ENCODE measurements at places on chromosomes 12 and 14.

- no peak for DNase-seq
Observed at GRCh38 chr14:33570694-33571310, 380.1 kb downstream of the EGLN3 start.

- no peak for DNase-seq
Observed at GRCh38 chr14:59677771-59678231, 101.2 kb upstream of the CCDC175 start.

GRCh38 chr14:29829851-29830250, 97.8 kb downstream of the PRKD1 start:
- DNase-seq, result no peak

GRCh38 chr14:102829016-102829548, 51.8 kb downstream of the TRAF3 start:
- DNase-seq, result no peak

GRCh38 chr14:48735607-48736006, 850.6 kb downstream of the RPS29 start:
- no peak for DNase-seq

- DNase-seq, result no peak
Observed at GRCh38 chr12:103207936-103208335, 250.5 kb downstream of the ASCL1 start.

GRCh38 chr12:71415336-71416231, 24.0 kb upstream of the LGR5 start:
- DNase-seq, result no peak

GRCh38 chr14:42079911-42080310, 473.2 kb downstream of the LRFN5 start:
- DNase-seq, result no peak

All from activated CD4-positive, alpha-beta memory T cell treated with anti-CD3 and anti-CD28 coated beads, Interleukin-2, amount 10 ng/mL, durations not matched to agents 7 days and 5 days (primary cell).